ENCODE measurements at places on chromosomes 7 and 10. TPM values are rescaled to one million over a fixed set of nuclear protein-coding genes. Genes with fewer than 3 reads are reported as not detected.

GPC2 gene
- total RNA-seq, result 1.0 TPM

SIRT1 gene
- 15.2 TPM for total RNA-seq

PALS2 gene
- total RNA-seq, result 22.5 TPM

RPEL1 gene
- total RNA-seq, result not detected

MEOX2 gene
- total RNA-seq, result 28.3 TPM

LGI1 gene
- total RNA-seq, result 0.13 TPM

EEPD1 gene
- total RNA-seq, result 3.8 TPM

VAX1 gene
- not detected for total RNA-seq

DIP2C gene
- 40.9 TPM for total RNA-seq

RET gene
- 0.23 TPM for total RNA-seq

CTAGE4 gene
- total RNA-seq, result 0.36 TPM

SPDYE9 gene
- total RNA-seq, result not detected

EVX1 gene
- not detected for total RNA-seq

FBXO24 gene
- total RNA-seq, result 0.13 TPM

SP8 gene
- not detected for total RNA-seq

All from smooth muscle cell of the pulmonary artery (primary cell).